ENCODE measurements at places on chromosomes 6 and 20.

DNA sequence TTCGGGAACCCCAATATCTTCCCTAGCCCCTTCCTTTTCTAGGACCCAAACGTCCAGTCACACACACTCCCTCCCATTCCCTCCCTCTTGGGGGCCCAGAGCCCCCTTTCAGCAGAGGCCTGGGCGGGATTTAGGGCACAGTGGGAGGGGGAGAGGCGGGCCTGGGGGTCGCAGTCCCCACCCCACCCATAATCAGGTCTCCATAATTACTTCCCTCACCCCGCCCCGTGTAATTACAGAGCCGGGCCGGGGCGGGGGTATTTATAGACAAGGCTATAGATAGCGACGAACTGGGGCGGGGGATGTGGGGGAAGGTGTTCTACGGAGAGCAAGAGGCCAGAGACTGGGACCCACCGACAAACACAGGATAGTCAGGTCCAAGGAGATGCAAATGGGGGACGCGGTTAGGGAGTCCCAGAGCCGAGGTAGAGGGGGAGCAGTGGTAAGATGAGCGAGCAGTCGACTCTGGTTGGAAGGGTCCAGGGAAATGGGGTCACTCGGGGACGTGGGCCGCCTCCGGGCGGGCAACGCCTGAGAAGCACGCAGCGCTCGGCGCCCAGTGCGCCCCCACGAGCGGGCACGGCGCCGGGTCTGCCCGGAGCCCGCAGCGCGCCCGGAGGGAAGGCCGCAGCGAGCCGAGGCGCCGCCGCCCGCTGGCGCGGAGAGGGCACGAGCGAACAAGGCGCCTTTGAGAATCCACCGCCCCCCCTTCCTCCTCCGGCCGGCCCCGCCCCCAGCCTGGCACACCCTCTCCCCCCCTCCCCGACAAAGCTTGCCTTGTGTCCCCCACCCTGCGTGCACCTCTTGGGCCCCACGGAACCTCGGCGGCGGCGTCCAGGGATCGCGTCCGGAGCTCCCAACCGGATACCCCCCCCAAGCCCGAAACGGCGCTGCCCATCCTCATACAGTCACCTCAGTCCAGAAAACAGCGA, 670 bp upstream of the COL11A2 start:
- no peak for DNase-seq

DNA sequence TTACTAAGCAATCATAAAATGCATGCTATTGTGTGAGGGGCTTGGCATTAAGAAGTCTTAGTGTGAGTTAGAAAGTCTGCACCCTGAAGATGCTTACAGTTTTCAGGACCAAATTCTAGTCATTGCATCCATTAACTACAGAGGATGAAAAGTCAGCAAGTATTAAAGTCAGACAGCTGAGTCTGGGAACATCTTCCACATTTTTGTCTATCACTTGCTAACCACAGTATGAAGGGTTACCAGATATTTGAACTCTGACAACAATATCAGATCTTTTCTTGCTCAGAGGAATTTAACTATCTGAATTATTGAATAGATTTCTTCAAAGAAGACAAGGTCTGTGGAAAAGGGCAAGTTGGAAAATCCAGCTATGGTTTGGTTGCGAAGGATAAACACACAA, 264.4 kb downstream of the BTBD9 start:
- no peak for DNase-seq

DNA sequence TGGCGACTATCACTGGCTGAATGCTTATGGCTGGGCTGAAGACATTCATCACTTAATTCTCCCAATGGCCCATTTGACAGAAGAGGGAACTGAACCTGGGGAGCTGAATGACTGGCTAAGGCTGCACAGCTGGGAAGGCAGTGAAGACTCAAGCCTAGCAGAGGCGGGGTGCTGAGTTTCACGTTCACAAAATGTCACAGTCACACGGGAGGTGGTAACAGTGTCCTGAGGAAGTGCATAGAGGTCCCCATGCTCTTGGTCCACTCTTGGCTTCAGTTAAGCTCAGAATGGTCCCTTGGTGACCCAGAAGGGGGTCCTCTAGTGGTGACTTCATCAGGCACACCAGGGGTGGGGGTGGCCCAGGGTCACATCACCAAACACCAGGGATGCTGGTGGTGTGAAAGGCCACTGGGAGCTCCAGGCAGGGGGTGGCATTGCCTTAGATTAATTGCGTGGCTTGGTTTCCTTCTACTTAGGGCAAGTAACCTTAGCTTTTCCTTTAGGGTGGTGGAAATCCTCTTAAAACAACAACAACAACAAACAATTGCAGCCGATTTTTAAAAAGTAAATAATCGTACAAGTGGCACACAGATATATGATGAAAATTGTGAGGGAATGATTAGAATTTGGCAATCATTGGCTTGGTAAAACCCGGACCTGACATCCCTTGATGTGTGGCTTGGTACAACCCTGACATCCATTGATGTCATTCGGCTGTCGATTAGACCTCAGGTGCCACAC, 45.0 kb downstream of the SULF2 start:
- no peak for DNase-seq

DNA sequence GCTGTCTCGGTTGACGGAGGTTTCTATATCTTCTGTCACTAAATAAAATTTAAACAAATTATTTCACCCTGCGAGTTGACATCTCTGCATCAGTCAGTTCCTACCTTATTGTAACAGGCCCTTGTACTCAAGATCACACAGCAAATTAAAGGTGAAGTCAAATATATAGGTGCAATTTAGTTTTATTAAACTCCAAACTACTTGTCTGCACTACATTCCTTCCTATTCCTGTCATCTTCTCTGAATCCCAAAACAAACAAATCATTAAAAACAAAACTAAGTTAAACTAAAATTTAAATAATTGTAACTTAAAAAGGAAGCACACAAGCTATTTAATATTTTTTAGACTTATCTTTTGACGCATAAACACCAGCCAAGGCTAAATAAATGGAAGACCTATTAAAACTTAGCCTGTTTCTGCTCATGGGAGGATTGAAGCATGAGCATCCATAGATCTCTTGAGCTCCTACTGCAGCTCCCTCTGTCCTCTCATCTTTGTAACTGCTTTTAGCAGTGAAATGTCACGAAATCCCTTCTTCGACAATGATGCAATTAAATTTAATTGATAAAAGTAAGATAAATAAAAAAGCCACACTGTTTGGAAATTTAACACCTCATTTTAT, 1152.3 kb upstream of the GJE1 start:
- DNase-seq, result no peak

GRCh38 chr6:113011801-113012200, 664.7 kb downstream of the RFPL4B start:
- DNase-seq, result no peak

GRCh38 chr20:1807394-1807793, 87.8 kb upstream of the SIRPA start:
- no peak for DNase-seq

GRCh38 chr6:161238500-161238899, 35.4 kb downstream of the AGPAT4 start:
- no peak for DNase-seq

- no peak for DNase-seq
Measured at GRCh38 chr6:736657-737446, 43.9 kb upstream of the EXOC2 start.

- DNase-seq, result no peak
Measured at GRCh38 chr6:168166627-168167026, 87.6 kb upstream of the FRMD1 start.

- DNase-seq, result no peak
Measured at GRCh38 chr6:30169658-30170614, 6.6 kb downstream of the TRIM15 start.

DNA sequence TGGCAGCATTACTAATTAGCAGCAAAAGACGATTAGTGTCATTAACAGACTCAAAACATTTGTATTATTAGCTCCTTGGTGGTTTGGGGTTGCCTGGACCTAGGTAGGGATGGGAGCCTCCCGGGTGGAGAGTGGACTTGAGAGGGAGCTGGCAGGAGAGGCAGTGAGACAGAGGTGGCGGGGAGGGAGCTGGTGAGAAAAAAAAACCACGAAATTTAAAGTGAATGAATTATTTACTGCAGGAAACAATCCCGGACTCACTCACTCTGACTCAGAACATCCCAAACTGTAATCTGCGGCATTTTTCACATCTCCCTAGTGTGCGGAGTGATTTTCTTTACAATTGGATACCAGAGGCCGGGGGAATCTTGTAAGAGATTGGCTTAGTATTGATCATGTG, 14.3 kb upstream of the CDH22 start:
- DNase-seq, result no peak

DNA sequence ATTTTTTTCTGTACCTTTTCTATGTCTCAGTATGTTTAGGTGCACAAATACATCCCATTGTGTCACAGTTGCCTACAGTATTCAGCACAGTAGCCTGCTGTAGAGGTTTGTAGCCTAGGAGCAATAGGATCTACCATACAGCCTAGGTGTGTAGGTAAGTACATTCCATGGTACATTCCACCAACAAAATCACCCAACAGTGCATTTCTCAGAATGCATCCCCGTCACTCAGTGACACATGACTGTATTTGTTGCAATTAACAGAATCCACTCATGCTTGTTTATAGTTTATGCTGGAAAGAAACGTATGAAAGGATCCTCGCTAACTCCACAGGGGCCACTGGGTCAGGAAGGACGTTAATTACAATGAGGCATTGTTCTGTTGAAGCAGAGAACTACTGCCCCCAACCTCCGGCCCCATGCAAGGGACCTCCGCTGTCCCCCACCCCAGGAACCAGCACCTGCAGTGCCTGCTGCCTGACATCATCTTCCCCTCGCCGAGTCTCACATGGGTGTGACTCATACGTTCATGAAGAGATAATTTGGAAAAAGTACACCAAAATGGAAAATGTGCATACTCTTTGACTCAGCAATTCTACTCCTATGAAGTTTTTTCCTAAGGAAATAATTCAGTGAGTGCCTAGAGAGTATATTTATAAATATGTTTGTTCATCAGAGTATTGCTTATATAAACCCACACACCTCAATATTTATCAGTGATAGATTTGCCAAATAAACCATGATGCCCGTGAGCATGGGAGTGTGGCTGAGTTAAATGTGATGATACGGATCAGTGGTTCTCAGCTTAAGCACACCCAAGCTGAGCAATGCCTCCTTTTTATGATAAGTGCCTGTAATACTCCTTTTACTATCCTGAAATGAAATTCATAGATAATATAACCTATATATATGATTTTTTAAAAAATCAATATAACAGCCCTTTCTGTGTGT, 156.4 kb upstream of the ECI2 start:
- DNase-seq, result no peak

- DNase-seq, result no peak
Measured at GRCh38 chr20:43955062-43955749, 40.6 kb downstream of the TOX2 start.

DNA sequence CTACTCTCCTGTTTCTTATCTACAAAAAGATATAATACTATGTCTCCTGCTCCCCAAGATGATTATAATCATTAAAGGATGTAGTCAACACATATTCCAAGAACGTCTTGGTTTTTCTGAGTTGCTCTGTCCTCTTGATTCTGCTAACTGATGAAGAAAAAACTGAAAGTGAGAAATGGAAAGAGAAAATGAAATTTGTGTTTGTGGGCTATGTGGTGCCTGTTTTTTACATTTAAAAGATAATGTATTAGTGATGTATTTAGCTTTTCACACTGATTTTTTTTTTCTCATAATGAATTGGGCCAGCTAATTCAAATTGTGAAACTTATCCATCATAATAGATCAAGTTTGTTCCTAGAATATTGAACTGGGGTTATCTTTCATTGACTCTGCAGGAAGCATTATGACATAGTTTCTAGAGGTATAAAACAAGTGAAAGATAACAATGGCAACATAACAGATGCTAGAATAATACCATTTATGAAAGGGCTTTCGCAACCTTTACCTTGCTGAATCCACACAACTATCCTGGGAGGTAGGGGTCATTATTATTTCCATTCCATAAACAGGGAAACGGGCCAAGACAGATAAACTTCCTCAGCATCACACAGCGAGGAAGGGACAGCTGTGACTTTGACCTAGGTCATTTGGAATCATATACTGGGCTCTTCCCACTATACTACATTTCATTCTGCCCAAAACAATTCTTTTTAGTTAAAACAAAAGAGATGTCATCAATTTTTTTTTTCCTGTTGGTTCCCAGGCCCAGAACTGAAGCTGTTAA, 336.7 kb downstream of the GJA1 start:
- no peak for DNase-seq

- DNase-seq, result no peak
Measured at GRCh38 chr6:41696788-41697187, 38.6 kb downstream of the TFEB start.

DNA sequence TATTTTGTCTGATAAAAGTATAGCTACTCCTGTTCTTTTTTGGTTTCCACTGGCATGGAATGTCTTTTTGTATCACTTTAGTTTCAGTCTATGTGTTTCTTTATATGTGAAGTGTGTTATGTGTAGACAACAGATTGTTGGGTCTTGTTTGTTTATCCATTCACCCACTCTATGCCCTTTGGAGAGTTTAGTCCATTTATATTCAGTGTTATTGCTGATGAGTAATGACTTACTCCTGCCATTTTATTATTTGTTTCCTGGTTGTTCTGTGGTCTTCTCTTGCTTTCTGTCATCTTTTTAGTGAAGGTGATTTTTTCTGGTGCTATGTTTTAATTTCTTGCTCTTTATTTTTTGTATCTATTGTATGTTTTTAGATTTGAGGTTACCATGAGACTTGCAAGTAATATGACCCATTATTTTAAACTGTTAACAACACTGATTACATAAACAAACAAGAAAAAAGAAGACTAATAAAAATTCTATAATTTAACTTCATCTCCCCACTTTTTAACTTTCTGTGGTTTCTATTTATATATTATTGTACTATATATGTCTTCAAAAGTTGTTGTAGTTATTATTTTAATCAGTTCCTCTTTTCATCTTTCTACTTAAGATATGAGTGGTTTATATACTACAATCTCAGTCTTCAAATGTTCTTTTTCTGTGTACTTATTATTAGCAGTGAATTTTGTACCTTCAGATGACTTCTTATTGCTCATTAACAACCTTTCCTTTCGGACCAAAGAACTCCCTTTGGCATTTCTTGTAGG, 323.4 kb downstream of the BTBD9 start:
- no peak for DNase-seq

Measured in cortex of kidney (tissue), 1 donor.